Smooth muscle cell of trachea (primary cell): ENCODE measurements at places on chromosomes 3 and 15. TPM values are rescaled to one million over a fixed set of nuclear protein-coding genes. Genes with fewer than 3 reads are reported as not detected.

The HCLS1 gene
- 0.15 and 0.17 TPM in 2 replicates for total RNA-seq

The COL6A5 gene
- total RNA-seq, result not detected in 2 replicates

The TMCO5A gene
- not detected in 2 replicates for total RNA-seq

The CXCR6 gene
- not detected in 2 replicates for total RNA-seq

The CNBP gene
- total RNA-seq, result 301 and 375 TPM in 2 replicates

The SNTN gene
- total RNA-seq, result not detected in 2 replicates

The FEZF2 gene
- not detected in 2 replicates for total RNA-seq

The FOXB1 gene
- not detected in 2 replicates for total RNA-seq

The IL20RB gene
- total RNA-seq, result 2.6 and 6.9 TPM in 2 replicates

The CLDN1 gene
- total RNA-seq, result 0.15 and 0.50 TPM in 2 replicates

The GABRR3 gene
- not detected in 2 replicates for total RNA-seq

The ECT2 gene
- 15.9 and 58.6 TPM in 2 replicates for total RNA-seq

The DUOX1 gene
- total RNA-seq, result under 0.01 and 0.99 TPM in 2 replicates

The SLC35A5 gene
- 27.3 and 33.7 TPM in 2 replicates for total RNA-seq

The ITIH3 gene
- total RNA-seq, result not detected in 2 replicates

The CLDN11 gene
- 211 and 779 TPM in 2 replicates for total RNA-seq

The PRSS50 gene
- total RNA-seq, result not detected in 2 replicates

The FSD2 gene
- not detected in 2 replicates for total RNA-seq

The TSC22D2 gene
- 11.2 and 12.1 TPM in 2 replicates for total RNA-seq

The STOML1 gene
- 23.9 and 25.5 TPM in 2 replicates for total RNA-seq

The ICE2 gene
- total RNA-seq, result 29.2 and 36.2 TPM in 2 replicates

The ROBO1 gene
- total RNA-seq, result 48.6 and 67.2 TPM in 2 replicates

The THSD4 gene
- total RNA-seq, result 31.3 and 52.6 TPM in 2 replicates

The DPPA2 gene
- total RNA-seq, result not detected in 2 replicates

The THAP10 gene
- total RNA-seq, result 2.5 and 3.3 TPM in 2 replicates

The SLC2A2 gene
- not detected in 2 replicates for total RNA-seq

The TICRR gene
- 0.33 and 4.7 TPM in 2 replicates for total RNA-seq

The PLXNB1 gene
- total RNA-seq, result 41.3 and 76.4 TPM in 2 replicates

The CLDN16 gene
- total RNA-seq, result not detected in 2 replicates

The ABCF3 gene
- 47.3 and 89.0 TPM in 2 replicates for total RNA-seq

The C3orf49 gene
- total RNA-seq, result not detected in 2 replicates

The SLC22A14 gene
- 0.15 TPM in 1 of 2 replicates, not detected in the other for total RNA-seq

The SLC28A2 gene
- total RNA-seq, result not detected in 2 replicates

The ARPIN gene
- 12.7 and 17.9 TPM in 2 replicates for total RNA-seq

The UNC13C gene
- not detected in 2 replicates for total RNA-seq
